ENCODE measurements at places on chromosomes 1 and 21.
A peak's percentile ranks its signal among the peaks of the same experiment; 100 is the strongest.

GRCh38 chr1:211236633-211237320, 22.4 kb upstream of the RCOR3 start:
- DNase-seq: no peak

DNA sequence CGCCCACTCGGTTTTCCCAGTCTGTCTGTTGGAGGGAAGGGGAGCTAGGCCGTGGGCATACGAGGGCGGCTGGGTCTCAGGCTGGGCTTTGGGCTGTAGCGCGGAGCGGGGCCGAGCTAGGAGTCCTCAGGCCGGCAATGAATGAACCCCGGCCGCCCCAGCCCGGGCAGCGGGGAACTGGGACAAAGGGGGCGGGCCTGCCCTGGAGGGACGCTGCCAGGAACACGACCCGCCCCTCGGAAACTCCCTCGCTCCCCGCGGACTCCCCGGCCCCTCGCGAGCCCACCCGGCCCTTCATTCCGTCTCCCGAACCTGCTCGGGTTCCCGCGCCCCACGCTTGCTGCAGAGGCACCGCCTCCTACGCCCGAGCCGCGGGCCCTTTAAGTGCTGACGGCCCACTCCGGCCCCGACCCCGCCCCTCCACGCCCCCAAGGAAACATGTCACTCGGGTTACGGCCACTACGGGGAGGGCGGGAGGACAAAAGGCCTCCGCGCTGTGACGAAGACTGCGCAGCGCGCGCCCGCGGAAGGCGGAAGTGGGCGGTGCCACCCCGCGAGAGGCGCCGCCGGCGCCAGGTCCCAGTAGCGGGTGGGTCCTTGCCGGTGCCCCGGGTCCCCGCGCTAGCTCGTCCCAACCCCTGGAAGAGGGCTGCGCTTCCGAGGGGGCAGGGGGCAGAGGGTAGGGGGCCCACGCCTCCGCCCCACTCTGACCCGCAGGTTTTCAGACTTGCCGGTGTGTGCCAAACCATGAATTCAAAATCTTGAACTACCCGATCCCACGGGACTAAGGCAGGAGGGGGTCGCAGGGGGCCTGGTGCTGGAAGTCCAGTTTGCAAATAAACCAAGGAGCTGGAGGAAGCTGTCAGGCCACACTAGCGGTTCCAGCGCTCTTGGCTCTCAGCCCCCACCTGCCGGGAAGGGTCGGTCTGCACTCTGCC, at the start of gene GALE:
TSS of gene GALE (minus strand) at position 355 of the 938 bp plus-strand sequence. CDS start 1,747 bp downstream, outside the sequence.
- DNase-seq: peak; percentile 98

GRCh38 chr1:39623053-39623452, 16.4 kb downstream of the HEYL start:
- no peak for DNase-seq

DNA sequence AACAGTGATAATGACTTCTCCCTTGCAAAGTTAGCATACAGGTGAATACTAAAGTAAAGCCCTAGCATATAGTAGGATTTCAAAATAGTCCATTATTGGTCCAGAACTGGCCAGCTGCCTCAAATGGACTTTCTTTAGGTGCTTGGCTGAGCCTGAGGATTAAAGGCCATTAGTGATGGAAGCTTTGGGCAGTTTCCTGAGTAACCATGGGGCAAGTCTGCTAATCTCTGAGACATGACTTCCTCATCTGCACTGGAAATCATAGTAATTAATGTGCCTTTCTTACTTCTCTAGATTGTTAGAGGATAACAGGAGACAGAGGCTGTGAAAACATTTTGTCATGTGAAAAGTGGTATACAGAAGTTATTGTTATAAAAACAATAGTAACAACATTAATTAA, 156.5 kb upstream of the UBE2U start:
- no peak for DNase-seq

DNA sequence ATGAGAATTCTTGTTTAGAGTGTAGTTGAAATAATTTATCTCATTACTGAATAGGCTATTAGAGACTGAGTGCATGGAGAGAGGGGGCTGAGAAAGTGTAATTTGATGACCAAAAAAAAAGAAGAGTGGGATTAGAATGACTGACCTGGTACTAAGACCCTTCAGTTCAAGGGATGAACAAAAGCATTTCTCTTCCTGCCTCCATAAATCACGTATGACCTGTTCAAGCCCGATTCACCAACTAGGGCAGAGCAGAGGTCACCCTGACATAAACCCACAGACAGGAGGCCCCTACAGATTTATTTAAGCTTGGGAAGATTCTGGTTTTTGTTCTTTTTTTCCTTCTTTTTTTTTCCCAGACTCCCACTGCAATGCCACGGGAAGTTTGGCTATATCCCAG, 123.7 kb upstream of the COP1 start:
- no peak for DNase-seq

GRCh38 chr21:28380241-28380640, 612.4 kb downstream of the LTN1 start:
- DNase-seq: no peak

GRCh38 chr1:34591751-34592629, 162.9 kb upstream of the GJB5 start:
- no peak for DNase-seq

DNA sequence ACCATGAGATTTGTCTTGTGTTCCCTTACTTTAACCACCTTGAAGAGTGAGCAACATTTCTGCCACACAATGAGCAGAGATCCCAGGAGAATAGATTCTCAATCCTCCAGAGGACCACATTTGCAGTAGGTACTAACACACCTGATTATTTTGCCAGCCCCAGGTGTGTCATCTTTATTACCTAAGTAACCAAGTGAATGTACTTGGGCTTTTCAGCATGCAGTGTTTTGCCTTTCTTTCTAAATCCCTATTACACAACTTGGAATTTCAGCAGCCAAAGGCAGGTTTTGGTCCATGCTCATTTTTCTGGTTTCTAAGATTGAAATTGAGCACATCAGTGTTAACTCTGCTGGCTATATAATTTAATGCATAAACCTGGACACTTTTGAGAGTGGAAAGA, 43.2 kb upstream of the ST6GALNAC5 start:
- no peak for DNase-seq

- DNase-seq: no peak
These were observed 280.4 kb downstream of the BRINP2 start for GRCh38 chr1:177451191-177451590.

- no peak for DNase-seq
These were observed 123.0 kb downstream of the DYRK1A start for GRCh38 chr21:37489553-37489952.

- DNase-seq: no peak
These were observed 59.4 kb upstream of the ECE1 start for GRCh38 chr1:21349693-21350092.

GRCh38 chr21:14741256-14741655, 195.1 kb upstream of the SAMSN1 start:
- DNase-seq: no peak

DNA sequence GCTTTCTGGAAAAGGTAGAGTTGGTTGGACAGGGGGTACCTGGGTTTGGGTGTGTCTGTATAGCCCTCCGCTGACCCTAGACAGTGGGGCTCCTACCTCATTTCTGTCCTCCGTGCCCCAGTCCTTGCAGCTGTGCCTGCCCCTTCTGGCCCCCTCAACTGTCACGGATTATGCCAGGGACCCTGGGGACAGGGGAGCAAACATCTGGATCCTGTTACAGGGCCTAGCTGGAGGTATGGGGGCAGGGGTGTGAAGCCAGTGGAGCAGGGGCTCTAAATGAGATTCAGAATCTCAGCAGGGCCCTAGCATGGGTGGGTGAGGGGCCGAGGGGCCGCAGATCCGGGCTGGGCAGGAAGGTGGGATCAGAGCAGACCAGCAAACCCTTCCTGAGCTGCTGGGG, 81.0 kb downstream of the TAS1R2 start:
- no peak for DNase-seq

GRCh38 chr1:186443638-186444037, 17.3 kb downstream of the PDC start:
- DNase-seq: no peak

DNA sequence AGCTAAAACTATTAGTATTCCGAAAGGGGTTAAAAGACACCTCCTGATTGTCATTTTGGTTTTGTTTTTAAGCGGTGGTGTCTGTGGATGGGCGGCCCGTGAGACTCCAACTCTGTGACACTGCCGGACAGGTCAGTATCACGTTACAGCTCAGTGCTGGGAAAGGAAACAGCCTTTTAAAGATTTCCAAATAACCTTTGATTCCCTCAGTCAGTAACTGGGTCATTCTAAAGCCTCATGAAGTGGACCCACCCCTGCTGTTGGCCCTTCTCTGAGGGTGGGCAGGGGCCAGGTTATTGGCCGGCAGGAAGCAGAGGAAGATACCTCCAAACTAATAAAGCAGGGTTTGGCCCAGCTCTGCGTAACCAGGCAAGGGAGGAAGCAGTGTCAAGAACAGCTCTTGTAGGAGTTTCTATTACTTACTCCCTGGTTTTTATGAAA, 2.3 kb downstream of the RHOU start:
- DNase-seq: no peak

DNA sequence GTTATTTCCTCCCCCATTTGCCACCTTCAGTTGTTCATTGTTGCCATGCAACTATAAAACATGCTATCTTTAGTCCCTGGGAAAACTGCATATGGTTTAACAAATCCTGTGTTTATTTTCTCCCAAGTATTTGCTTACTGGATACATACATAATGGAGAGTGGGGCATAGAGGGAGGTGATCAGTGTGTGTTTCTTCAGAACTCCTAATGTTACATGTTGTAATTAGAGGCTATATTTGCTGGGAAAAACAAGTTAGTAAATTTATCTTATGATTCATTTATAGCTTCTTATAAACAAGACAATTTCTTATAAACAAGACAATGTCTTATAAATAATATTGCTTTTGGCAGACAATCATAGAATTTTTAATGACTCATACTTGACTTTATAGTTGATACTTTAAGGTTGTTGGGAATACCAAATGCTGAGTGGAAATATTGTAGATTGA, 7.3 kb upstream of the GIPC2 start:
- no peak for DNase-seq

DNA sequence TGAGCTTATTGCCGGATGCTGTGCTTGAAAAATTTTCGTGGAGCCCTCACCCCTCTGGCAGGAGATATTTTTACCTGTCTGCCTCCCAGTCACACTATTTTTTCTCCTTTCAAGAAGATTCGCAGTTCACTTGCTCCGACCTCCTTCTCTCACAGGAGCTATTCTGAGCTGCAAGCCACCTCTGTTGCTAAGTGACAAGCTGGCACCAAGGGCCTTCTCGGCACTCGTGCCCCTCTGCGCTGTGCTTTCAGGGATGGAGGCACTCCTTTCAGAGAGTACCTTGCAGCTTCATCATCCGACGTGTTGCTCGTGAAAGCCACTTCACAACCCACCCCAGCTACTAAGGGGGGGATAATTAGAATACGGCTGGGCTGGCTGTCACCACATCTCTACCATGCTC, 11.6 kb downstream of the SLC6A17 start:
- no peak for DNase-seq

DNA sequence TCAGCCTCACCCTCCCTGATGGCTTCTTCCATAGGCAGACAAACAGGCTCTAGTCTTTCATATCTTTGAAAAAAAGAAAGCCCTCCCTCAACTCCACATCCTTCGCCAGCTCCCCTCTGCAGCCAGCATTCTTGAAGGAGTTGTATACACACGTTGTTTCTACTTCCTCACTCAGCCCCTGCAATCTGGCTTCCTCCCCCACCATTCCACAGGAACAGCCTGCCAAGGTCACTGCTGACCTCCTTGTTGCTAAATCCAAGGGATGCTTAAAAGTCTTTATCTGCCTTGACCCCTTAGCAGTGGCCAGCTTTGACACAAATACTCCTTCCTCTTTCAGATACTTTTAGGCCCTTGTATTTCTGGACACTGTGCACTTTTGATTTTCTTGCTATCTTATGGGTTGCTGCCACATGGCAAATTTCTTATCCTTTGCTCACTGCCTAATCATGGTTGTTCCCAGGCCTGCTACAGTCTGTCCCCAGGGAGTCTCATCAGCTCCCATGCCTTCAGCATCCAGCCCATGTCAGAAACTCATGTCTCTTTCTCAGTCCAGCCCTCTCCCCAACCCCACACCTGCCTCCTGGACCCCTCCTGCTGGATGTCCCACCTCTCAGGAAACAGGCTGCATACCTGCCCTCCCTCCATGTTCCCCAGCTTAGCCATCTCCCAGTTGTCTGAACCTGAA, 8.3 kb downstream of the FAM229A start:
- no peak for DNase-seq

- no peak for DNase-seq
These were observed 7.2 kb downstream of the OVGP1 start for GRCh38 chr1:111420377-111420776.

- no peak for DNase-seq
These were observed 13.2 kb downstream of the MX2 start for GRCh38 chr21:41374867-41375533.

DNA sequence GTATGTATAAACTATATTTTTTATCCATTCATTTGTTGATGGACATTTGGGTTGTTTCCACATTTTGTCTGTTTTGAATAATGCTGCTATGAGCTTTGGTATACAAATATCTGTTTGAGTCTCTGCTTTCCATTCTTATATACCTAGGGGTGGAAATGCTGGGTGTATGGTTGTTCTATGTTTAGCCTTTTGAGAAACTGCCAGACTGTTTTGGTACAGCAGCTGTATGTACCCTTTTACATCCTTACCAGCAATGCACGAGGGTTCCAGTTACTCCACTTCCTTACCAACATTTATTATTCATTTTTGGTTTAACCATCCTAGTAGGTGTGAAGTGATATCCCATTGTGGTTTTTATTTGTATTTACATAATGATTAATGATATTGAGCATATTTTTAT, 13.9 kb downstream of the RASAL2 start:
- DNase-seq: no peak

DNA sequence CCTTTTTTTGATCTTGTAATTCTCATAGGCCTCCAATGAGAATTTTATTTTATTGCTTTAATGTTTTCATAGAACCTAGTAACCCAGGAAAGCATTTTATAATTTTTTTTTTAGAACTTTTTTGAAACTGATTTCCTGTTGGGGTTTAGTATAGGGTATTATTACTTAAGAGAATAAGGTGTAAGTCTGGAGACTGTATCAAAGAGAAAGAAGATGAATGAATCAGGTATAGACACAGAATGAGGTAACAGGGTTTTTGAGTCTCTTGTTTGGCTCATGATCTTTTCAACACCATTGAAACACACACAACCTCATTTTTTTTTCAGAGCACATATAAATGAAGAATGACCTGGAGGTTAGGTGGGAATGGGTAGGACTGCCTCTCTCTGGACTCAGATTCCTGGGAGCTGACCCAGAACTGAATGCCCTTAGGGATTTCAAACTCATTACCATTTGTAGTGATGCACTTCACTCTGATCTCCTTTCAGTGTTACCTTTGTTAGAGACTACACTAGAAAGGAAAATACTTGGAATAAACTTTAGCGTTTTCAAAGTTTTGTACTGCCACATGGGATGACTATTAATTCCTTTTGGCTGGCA, 51.0 kb downstream of the EPB41 start:
- DNase-seq: no peak

DNA sequence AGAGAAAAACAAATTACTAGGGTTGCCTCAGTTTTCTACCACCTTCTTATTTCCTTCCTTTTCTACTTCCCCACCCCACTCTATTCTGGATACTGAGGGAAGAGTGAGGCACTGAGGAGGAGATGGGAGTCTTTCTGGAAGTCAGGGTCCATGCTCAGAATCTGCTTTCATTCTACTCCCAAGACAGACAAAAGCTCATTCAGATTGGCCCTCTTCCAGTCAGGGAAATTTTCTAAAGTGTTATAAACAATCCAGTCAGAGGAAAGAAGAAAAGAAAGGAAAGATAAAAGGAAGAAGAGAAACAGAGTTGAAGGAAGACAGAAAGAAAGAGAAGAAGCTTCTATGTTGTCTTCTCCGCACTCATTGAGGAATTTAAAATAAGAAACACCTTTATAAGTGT, 228.6 kb downstream of the COP1 start:
- DNase-seq: no peak

Measured in stimulated activated CD4-positive, alpha-beta T cell treated with anti-CD3 and anti-CD28 coated beads, Interleukin-2, amount 100 ng/mL, for 24 hours (primary cell).